Femur (tissue), 1 donor: ENCODE measurements at places on chromosomes 7 and 10.

DNA sequence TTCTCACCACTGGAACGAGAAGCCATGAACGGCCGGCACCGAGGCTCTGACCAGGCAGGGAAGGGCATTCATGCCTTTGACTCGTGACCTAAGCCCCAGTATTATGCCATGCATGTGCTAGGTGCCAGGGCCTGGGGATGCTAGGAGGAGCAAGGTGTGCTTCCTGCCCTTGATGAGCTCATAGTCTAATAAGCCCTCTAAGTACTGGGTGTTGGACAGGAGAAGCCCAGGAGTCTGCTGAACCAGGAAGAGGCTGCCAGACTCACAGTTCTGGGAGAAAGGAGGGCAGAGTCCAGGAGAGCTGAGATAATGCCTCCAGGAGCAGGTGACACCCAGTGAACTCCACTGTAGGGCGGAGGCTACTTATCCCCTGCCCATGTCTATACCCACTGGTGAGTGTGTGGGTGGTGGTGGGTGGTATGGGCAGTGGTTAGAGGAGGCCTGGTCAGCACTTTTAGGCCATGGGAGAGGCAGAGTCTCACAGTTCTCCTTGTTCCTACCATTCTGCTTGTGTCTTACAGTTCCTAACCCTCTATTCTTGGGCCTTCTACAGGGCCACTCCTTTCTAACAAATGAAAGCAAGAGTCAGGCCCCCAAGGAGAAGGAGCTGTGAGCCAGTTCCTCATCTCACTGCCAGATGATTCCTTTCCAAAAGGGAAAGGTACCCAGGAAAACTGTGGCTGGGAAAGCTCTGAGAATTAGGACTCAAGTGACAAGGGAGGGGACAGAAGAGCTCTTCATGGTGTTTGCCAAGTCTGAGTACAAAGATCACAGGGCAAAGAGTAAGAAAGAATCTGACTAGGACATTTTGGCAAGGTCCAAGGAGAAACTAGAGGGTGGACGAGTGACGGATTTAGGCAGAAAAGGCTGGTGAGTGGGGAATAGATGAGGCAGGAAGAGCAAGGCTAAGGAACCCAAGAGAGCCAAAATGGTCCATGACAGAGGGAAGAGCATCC, 3.6 kb upstream of the MXI1 start:
- no peak for DNase-seq

DNA sequence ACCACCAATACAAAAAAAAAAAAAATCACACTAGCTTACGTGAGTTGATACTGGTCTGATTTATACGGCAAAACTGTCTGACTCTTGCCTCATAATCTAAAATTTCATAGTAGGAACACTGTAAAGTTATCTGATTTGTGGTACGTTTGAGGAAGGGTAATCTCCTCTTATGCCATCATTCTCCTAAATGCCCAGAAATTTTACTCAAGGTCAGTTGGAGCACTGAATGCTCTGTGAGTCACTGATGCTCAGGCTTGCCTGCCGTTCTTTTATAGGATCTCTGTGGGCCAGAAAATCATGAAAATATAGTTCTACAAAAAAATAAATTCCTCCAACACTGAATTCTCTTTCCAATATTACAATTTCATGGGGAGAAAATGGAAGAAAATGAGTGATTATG, 135.7 kb downstream of the PDE1C start:
- DNase-seq = no peak

DNA sequence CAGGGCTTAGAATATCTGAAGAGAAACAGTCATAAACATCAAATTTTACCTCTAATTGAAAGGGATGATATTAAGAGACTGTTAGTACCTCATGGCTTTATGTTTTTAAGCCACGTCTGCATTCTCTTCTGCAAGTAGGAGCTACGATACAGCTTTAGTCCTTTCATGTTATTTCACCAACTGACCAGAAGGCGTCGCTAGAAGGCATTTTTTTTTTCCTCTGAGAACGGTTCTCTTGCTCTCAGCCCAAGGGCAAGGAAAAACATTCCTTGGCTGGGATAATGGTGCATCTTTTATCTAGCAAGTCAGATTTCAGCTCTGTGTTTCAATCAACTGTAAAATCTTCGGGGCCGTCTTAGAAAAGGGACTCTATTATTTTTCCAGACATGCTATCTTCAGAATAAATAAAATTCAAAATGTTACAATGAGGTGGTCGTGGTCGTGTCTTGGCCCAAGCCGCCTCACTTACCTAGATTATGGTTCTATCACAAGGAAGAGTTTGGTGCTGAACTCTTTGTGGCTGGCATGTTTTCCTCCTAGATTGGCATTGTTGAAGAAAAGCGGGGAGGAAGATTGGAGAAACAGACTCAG, 41.6 kb upstream of the LYZL2 start:
- DNase-seq = peak; percentile 60

- no peak for DNase-seq
Measured at GRCh38 chr10:107942826-107943225, 778.3 kb upstream of the SORCS1 start.

- no peak for DNase-seq
Measured at GRCh38 chr7:138756591-138757242, 41.1 kb upstream of the TMEM213 start.

GRCh38 chr10:72044417-72045041, 43.8 kb downstream of the SPOCK2 start:
- peak; percentile 75 for DNase-seq

DNA sequence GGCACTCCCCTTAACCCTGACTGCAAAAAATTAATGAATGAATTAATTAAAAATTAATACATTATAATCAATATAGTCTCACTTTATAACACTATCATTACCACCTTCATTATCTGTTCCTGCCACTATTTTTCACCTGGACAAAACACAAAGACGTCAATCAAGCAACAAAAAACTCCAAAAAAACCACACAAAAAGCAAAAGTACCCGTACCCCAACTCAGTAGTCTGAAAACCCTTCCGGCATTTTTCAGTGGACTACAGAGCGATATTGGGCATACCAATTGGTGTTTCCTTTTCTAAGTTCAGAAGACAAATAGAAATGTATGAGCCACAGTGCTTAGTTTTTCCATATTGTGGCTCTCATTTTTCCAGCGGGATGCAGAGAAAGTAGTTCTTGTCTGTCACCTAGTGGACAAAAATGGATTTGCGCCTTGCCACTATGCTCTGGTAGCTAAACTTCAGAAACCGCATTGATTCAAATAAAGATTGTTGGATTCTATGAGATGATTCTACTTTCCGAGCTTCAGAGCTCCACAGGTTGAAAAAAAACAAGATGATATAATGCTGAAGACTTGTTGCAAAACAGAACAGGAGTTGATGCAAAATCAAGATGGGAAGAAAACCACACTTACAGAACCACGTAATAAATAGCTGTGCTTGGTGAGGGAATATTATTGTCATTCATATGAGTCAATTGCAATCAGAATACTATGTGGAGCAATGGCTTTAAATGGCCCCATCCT, 50.6 kb upstream of the ITGB1 start:
- peak; percentile 75 for DNase-seq

GRCh38 chr7:80002865-80003264, 131.8 kb upstream of the GNAI1 start:
- no peak for DNase-seq

DNA sequence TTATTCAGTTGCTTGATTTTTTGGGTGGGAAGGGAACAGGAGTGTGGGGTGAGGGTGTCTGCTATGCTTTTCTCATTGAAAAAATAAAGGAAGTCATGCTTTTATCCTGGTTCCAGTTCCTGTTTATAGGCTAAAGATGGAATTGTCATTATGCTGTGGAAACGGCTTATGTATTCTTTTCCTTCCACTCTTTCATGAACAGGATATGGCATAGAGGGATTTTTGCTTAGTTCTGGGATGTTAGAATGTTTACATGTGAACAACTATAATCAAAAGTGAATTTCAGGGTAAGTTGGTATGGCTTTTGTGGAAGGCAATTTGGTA, 35.9 kb upstream of the PTPN12 start:
- no peak for DNase-seq

DNA sequence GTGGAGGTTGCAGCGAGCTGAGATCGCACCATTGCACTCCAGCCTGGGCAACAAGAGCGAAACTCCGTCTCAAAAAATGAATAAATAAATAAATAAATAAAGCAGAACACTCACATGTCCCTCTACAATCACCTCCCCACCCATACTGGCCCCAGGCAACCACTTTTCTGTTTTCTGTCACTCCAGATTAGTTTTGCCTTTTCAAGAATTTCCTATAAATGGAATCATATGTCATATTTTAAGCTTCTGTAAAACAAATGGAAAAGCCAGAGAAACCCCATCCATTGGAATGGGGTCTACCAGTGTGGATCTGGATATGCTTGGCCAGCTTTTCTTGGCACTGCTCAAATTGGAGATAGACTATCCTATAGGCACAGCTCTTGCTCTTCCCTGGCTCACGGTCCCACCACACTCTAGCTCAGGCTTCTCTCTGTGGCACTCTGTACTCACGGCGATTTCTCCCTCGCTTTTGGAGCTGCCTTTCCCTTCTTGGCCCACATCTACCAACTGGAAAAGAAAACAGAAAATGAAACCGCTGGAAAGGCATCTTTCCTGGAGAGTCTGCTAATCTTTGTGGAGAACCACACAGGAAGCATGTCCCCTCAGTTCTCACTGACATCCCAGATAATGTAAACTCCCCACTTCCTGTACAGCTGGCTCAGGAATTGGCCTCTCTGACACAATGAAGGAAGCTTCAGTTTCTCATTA, 210.1 kb downstream of the JCAD start:
- peak; percentile 76 for DNase-seq

GRCh38 chr10:50382576-50383023, 131.3 kb upstream of the ASAH2 start:
- no peak for DNase-seq

- peak; percentile 46 for DNase-seq
Measured at GRCh38 chr10:118720685-118721538, 33.9 kb downstream of the CACUL1 start.

DNA sequence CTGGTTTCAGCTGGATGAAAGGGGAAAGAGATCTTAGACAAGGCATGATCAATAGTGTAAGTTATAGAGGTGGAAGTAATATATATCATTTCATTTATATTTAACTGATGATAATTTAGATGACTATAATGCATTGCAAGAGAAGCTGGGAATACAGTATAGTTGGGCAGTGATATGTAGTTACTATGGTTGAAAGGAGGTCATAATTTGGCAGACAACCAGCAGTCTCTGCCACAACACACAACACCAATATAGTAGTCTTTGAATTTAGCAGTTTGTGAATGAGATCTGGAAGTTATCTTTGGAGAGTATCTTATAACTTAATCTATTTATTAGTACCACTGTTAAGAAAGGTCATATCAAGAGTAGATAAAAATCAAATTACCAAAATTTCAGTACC, 39.9 kb downstream of the TAX1BP1 start:
- DNase-seq = no peak

DNA sequence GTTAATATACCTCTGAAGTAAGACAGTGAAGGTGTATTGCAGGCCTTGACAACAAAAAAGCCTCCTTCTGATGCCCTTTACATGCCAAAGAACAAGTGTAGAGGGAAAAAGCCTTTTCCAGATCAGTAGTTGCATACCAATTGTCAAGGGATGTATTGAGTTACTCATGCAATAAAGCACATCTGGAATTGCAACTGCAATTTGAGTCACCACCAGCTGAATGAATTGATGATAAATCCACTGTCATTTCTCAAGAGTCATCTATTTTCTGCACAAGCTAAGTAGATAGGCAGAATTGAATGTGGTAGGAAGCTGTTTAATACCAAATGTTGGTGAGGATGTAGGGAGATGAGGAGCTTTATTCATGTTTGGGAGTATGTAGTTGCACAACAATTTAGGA, 325.9 kb upstream of the SMIM30 start:
- no peak for DNase-seq

- DNase-seq = no peak
Measured at GRCh38 chr7:85730012-85730411, 543.2 kb upstream of the SEMA3D start.

DNA sequence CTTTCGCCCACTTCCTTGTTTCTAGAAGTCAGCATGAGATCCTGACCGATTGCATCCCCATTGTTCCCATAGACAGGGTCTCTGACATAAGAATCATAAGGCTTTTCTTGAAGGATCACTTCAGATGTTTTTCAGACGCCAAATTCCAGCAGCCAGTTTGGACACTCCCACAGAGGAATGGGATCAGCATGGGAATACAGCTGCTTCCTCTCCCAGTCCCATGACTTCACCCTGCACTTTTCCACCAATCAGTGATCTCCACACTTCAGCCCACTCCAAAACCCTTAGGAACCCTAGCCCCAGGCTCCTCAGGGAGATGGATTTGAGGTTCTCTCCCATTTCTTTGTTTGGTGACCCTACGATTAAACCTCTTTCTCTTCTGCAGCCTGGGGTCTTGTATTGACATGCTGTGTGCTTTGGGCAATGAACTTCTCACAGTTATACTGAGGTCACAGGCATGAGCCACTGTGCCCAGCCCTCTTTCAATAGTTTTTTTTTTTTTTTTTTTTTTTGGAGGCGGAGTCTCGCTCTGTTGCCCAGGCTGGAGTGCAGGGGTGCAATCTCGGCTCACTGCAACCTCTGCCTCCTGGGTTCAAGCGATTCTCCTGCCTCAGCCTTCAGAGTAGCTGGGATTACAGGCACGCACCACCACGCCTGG, 52.8 kb upstream of the CHST3 start:
- no peak for DNase-seq

DNA sequence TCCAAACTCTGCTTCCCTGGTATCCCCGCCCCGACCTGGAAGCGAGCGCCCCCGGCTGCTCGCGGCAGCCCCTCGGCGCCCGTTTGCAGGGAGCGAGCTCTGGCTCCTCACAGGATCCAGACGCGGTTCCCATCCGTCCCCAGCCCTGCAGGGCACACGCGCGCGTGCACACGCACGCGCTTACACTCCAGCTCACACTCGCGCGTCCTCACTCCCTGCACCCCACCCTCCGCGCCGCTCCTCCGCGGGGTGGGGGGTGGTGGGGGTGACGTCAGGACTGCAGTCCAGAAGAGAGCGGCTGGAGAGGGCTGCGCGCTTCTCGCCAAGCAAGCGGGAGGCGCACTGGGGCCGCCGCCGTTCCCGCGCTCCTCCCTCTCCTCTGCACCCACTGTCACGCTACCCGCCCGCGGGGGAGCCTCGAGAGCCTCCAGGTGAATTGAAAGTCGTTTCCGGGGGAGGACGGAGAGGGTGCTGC, 255.6 kb downstream of the OTUD1 start:
- peak; percentile 43 for DNase-seq
